ENCODE measurements at places on chromosomes 13 and 19.
A peak's percentile ranks its signal among the peaks of the same experiment; 100 is the strongest.

DNA sequence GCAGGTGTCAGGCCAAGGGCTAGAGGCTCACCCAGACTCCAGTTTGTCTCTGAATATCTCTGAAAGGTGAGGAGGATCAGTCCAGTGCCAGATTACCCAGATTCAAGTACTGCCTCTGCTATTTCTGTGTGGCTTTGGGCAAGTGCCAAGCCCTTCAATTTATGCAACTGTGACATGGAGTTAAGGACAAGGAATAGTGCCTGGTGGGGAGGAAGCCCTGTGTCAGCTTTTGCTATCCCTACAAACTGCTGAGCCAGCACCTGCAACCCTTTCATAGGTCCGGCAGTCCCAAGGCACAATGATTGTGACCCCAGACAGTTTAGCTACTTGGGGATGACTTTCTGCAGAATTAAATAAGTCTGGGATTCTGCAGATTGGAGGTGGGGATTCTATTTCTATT lies 123.0 kb downstream of the KL start:
- DNase-seq: no peak

GRCh38 chr13:39599842-39600241 lies 3.2 kb downstream of the LHFPL6 start:
- DNase-seq: no peak

DNA sequence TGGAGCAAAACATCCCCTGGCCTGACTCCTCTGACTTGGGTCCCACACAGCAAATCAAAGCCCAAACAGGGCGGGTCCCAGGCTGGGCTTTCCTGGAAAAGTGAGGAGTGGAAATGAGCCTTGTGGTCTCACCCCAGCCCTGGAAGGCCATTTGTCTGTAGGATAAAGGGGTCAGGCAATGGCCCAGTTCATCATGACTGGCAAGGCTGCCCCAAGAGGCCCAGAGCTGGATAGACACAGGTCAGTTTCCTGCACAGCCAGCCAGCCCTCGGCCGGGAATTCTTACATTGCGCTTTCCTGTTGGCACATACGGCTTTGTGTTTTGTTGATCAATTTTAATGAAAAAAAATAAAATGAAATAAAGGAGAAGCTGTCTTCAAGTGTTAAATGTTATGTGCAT lies 174.3 kb downstream of the TSHZ3 start:
- no peak for DNase-seq

GRCh38 chr13:90594681-90595080 lies 752.8 kb upstream of the MIR17HG start:
- DNase-seq: no peak

DNA sequence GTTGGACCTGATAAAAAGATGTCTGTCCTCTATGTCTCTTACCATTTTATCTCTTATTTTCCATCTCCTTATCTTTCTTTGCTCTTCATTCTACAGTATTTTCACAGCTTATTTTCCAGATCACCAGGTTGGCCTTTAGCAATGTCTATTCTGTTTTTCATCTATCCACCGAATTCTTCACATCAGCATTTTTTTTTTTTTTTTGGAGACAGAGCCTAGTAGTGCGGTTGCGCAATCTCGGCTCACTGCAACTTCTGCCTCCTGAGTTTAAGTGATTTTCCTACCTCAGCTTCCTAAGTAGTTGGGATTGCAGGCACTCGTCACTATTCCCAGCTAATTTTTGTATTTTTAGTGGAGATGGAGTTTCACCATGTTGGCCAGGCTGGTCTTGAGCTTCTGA lies 49.0 kb downstream of the DNAJC15 start:
- no peak for DNase-seq

DNA sequence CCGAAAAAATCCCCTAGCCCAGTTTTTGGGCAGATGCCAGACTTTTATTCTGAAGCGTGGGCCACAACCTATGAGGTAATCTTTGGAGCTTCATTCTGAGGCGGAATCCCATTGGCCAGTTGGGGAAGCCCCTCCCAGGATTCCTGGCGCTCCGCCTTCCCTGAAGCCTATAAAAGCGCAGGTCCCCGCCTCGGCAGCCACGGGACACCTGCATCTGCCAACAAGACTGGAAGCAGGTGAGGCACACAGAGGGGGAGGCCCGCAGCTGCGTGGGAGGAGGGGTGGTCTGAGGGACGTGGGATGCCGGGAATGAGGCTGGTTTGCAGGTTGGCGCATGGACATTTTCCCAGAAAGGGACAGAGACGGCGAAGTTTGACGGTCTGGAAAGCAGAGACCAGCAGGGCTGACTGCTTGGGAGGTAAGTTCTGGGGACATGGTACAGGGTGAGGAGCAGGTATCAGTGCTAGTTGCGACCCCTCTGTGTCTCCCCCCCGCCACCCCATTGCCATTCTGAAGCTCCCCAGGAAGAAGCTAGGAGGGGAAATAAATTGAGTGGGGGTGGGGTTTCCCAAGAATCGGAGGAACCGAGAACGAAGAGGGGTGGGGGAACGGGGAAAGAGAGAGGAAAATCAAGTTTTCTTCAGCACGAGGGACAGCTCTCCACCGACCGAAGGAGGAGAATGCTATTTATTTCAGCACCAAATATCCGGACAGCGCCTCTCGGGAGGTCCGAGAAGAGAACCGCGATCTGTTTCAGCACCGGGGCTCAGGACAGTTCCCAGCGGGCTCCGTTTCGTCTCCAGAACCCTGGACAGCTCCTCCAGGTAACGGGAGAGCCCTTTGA lies 22.4 kb upstream of the FEM1A start:
- peak; percentile 85 for DNase-seq

DNA sequence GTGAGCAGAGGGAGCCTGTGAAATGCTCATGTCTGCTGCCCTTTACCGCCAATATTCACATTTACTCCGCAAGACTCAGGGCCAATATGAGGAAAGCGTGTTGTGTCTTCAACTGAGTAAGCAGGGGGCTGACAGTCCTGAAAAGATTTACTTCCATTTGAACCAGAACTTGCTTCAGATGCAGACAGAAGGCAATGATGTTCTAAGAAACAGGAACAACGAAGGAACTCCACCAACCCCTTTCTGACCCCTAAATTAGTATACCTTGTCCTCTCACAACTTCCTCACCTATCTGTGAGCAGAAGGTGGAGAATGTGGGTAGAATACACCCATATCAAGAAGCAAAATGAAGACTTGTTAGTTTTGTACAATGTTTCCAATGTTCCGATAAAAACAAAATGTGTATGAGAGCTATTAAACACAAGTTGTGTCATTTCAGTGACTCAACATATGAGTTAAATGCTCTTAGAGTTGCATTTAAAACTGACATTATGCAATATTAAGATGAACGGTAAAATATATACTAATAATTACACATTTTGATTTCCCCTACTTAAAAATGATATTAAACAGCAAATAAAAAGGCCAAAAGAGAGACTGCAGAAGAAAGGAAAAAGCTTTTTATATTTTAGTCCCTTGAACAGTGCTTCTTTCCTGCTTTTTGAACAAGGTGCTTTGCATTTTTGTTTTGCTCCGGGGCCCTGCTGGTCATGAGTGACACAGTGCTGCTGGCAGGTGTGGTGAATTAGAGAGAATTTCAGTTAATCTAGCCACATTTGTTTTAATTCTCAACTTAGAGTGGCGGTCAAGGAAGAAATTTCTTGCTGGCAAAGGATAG lies 16.0 kb downstream of the TMEM272 start:
- DNase-seq: no peak

DNA sequence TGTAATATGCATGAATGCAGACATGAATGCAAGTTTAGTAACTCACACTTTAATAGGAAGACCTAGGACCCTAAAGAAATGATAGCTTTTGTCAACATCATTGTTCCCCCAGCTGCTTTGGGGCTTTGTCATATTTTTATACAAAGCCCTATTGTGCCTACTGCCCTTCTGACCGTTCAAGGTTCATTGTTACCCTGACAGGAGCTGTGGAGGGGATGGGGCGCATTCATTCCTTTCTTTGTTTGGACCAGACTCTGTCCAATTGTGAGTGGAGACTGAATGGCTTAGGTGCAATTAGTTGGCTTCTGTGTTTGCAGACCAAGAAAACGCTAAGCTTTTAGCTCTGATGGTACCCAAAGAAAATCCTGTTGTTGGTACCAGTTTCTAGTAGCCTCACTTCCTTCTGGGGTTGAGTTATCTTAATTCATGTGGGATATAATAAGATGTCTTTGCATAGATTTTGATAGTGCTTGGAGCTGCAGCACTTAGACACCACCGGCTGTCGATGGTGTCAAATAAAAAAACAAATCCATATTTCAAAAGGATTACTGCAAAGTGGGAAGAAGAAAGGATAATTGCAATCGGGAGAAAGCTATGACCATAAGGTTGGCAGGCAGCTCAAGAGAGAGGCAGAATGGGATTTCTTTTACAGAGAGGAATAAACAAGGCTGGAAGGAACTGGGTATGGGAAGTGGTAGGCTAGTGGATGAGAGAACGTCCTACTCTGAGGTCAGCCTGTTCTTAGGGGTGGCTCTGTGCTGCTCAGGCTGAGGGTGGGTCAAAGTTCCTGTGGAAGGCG lies 133.9 kb upstream of the TMTC4 start:
- DNase-seq: no peak

DNA sequence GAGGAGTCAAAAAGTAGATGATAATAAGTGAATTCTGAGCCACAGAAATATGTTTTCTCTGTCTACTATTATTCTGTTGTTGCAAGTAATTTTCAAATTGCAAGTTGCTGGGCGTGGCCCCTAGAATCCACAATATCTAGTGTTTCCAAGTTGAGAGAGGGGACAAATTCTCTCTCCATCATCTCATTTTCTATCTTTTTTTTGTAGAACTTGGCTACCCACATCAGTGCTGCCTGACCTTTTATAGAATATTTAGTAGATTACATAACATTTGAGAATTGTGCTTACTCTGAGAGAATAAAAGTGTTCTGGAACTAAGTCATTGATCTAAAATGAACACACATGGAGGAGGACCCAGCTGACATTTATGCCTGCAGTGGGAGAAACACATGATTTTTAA lies 110.9 kb upstream of the CSNK1A1L start:
- no peak for DNase-seq

GRCh38 chr19:32675720-32676185 lies at the start of gene RGS9BP:
Gene RGS9BP (plus strand): TSS chr19:32675848. CDS start chr19:32676264, 416 bp downstream.
- peak; percentile 67 for DNase-seq

- DNase-seq: peak; percentile 75
Measured at GRCh38 chr19:4369109-4369887, 25.9 kb downstream of the MPND start.

DNA sequence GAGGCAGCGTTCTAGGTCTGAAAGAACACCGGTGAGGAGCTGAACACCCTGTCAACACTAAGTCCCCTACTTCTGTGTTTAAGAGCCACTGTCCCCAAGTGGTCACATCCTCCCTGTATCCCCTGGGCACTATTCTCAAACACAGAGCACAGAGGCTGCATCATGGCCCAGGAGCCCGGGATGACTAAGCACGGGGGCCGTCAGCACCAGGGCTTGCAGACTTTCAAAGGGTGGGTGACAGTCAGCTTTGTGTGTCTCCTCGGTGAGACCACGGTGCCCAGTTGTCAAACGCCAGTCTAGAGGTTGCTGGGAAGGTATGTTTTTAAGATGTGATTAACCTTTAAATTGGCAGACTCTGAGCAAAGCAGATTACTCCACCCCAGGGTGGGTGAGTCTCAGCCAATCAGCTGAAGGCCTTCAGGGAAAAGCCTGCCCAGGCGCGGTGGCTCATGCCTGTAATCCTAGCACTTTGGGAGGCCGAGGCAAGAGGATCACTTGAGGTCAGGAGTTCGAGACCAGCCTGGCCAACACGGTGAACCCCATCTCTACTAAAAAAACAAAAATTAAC lies 8.0 kb downstream of the MAP2K2 start:
- peak; percentile 46 for DNase-seq

DNA sequence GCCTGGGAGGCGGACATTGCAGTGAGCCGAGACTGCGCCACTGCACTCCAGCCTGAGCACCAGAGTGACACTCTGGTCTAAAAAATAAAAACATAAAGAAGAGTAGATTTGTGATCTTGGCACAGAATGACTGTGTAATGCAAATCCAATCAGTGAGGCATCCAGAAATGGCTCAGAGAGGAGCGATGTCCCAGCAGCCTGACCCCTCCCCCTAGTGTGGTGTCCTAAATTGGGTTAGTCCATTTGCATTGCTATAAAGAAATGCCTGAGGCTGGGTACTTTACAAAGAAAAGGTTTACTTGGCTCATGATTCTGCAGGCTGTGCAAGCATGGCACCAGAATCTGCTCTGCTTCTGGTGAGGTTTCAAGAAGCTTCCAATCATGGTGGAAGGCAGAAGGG lies 59.1 kb upstream of the ZNF30 start:
- DNase-seq: no peak

- no peak for DNase-seq
Measured at GRCh38 chr13:39185326-39185725, 147.1 kb downstream of the NHLRC3 start.

- DNase-seq: no peak
Measured at GRCh38 chr19:41967054-41967783, 8.1 kb upstream of the RABAC1 start.

DNA sequence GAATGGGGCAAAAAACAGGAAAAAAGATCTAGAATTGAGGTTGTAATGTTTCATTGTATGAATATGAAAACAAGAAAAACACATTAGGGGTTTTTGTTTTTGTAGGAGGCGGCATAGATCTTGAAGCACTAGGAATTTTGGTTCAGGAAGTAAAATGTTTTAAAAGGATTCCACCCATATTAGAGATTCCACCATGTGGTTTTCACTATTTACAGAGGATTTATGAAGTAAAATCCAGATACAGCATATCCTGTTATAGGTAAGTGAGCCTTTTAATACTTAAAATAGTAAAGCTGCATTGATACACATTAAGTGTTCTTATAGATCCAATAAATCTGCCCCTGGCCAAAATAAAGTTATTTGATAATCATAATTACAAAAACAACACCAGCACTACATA lies 61.4 kb downstream of the MICU2 start:
- no peak for DNase-seq

DNA sequence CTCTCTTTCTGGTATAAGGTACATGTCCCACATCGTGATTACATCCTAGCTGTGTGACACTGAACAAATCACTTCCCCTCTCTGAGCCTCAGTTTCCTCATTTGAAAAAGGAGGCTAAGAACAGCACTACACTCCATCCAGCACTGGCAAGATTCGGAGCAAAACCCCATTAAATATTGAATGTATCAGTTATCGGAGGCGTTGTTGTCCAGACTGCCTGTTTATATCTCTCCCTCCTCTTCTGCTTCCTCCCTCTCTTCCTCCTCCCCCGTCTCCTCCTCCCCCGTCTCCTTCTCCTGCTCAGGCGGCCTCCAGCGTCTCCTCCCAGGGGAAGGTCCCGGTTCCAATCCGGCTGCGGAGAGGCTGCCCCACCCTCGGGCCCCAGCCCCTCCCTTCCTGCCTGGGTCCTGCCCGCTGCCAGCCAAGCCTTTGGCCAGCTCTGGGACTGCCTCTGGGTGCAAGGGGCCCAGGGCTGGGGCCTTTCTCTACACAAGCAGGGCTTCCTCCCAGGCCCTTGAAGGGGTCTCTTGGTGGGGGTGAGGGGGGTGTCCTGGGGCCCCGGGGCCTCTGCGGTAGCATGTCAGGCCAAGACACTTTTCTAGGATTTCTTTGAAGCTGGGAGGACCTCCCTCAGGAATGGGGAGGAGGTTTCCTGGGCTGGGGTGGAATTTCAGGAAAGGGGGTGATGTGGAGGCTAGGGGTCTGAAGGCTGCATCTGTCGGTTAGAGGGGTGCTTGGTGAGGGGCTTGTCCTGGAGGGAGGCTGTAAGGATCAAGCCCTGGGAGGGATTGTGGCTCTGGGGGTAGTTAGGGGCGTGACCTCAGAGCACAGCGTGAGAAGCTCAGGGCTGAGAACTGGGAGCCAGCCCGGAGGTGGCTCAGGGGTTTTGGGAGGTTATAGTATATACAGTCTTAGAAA lies 1.9 kb downstream of the RRAS start:
- DNase-seq: peak; percentile 25
